ENCODE measurements at places on chromosomes 13 and 19. TPM values are rescaled to one million over a fixed set of nuclear protein-coding genes. Genes with fewer than 3 reads are reported as not detected.

GRCh38 chr19:39676004-39676403 is 20.3 kb downstream of the LGALS16 start:
- ATAC-seq = peak; percentile 62

- no peak for ATAC-seq
Observed at GRCh38 chr13:81058916-81059290, 718.0 kb upstream of the SPRY2 start.

GRCh38 chr13:91303031-91303430 is 44.5 kb upstream of the MIR17HG start:
- ATAC-seq = no peak

GRCh38 chr19:49507803-49508494 is 4.5 kb upstream of the FCGRT start:
- ATAC-seq = no peak

DNA sequence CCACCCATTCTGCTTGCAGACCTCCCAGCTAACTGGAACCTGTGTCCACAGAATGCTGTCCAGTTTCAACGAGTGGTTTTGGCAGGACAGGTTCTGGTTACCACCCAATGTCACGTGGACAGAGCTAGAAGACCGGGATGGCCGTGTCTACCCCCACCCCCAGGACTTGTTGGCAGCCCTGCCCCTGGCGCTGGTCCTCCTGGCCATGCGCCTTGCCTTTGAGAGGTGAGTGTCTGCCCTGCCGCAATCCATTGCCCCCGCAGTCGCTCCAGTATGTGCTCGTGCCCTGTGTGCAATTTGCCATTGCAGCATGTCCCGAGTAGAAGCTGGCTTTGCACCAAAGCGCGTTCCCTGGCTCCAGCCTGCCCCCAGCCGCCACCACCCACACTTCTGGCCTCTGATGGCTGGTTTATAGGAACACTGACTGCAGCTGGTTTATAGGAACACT is 41.9 kb downstream of the CERS4 start:
- no peak for ATAC-seq

- no peak for ATAC-seq
Observed at GRCh38 chr13:39559847-39560246, 43.1 kb downstream of the LHFPL6 start.

- ATAC-seq = no peak
Observed at GRCh38 chr13:71712988-71713653, 153.9 kb downstream of the DACH1 start.

DNA sequence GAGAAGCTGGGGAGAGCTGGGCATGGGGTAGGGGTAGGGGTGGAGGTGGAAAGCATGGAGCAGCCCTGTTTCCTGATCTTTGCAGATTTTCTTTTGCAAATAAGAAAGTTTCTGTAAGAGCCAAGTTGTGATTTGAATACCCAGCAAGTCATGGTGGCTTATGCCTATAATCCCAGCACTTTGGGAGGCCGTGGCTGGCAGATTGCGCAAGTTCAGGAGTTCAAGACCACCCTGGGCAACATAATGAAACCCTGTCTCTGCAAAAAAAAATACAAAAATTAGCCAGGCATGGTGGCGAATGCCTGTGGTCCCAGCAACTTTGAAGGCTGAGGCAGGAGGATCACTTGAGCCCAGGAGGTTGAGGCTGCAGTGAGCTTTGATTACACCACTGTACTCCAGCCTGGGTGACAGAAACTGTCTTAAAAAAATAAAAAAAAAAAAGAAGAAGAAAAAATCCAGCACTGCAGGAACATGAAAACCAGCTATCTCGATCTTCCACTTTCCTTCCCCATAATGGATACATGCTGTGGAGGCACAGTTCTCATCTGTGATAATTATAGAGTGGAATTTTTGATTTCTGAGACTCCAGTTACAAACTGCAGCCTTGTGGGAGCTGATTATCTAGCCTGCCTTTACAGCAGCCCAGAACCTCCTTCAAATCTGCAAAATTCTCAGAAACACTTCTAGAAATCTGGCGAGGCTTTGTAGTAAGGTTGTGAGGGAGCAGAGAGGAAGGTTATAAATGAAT is 12.1 kb upstream of the TEX26 start:
- ATAC-seq = no peak

- no peak for ATAC-seq
Observed at GRCh38 chr13:75505327-75505726, 23.4 kb upstream of the TBC1D4 start.

DNA sequence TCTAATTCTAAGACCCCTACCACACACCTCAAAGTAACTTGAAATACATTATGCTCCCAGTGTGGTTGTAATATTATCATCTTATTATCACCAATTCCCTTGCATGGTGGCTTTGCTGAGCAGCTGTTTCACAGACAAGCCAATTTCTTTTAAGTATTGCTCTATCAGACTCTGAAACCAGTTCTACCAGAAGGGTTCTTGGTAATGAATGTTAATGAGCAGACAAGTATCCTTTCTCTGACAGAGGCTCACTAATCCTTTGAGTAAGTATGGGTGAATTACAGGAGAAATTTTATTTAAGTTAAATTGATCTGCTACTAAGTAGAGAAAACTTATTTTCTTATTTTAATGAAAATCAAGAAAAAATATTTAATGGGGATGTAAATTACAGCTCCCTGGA is 326.0 kb downstream of the GPC6 start:
- ATAC-seq = no peak

DNA sequence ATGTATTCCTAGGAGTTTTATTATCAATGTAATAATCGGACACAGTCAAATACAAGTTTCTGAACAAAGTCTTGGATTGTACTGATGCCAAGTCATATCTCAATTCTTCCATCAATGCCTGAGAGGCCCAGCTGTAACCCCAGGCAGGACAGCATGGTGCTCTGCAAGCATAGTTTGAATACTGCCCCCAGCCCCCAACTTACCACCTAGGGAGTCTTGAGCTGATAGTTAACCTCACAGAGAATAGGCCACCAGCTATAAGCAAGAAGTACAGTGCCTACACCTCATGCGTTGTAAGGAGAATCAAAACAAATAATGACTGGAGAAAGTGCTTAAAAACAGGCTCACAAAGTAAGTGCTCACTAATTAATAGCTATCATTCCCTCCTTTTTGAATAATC is 2.7 kb downstream of the PROSER1 start:
- ATAC-seq = no peak

DNA sequence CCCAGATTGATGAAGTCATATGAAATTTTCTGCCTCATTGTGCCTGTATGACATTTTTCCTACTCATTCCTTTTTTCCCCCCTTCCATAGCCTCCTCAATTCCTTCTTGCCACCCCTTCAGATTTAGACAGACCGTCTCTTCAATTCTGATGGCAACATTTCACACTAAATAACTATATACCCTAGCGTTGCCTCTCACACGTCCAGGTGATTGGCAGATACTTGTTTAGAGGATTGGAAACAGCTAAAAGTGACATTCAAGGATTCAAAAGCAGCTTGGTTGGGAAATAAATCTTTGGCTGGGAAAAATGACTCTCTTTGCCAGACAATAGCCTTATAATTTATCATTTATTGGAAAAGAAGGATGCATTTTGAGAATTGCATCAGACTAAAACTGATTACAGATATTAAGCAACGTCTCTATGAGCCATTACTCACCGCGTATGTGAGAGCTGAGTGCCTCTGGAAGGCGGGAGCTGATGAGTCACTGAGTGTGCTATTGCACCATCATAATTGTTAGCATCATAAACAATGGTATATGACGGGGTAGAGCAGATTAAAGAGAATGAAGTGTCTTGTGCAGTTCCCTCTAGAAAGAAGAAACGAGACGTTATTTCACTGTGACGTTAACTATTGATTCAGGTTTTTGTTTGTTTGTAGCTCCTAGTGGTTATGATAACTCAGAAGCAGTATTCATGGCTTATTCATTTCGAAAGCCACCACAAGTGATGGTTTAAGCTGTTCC is 61.1 kb upstream of the FAM216B start:
- ATAC-seq = peak; percentile 95

- ATAC-seq = peak; percentile 19
Observed at GRCh38 chr19:53994811-53995210, 3.4 kb downstream of the CACNG6 start.

- no peak for ATAC-seq
Observed at GRCh38 chr19:7554990-7555864, 19.7 kb downstream of the PNPLA6 start.

DNA sequence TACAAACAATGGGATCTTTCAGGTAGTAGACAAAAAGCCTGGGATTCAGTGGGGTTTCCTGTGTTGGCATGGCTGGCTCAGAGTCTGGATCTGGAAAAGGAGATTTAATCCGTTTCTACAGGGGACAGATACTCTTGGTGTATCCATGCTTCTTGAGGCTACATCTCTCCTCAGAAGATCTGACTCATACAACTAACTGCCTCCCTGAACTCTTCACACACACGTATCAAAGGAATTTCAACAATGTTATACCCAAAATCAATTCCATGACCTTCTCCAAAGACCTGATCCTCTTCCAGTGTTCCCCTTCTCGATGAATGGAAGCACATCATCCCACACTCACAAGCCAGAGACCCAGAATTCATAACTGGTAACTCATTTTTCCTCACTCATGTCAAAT is 435.3 kb upstream of the NBEA start:
- no peak for ATAC-seq

GRCh38 chr19:18910801-18911436 is 8.3 kb downstream of the COPE start:
- no peak for ATAC-seq

DNA sequence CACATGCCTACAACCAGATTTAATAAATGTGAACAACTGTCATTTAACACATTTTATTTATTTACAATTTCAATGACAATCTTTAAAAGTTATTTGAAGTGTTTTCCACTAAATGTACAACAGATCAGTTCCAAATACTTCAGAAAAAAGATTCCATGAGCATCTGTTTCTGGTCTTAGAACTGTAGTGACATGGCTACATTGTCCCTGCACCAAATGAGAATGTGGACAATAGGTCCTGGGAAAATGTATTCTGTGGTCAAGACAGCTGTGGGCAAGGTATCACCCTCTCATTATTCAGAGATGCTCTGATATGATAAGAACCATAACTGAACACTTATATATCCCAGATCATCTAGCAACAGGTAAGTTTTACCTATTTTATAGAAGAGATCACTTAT is 43.7 kb downstream of the ELF1 start:
- ATAC-seq = no peak

- no peak for ATAC-seq
Observed at GRCh38 chr19:7870571-7871436, 3.4 kb downstream of the PRR36 start.

DNA sequence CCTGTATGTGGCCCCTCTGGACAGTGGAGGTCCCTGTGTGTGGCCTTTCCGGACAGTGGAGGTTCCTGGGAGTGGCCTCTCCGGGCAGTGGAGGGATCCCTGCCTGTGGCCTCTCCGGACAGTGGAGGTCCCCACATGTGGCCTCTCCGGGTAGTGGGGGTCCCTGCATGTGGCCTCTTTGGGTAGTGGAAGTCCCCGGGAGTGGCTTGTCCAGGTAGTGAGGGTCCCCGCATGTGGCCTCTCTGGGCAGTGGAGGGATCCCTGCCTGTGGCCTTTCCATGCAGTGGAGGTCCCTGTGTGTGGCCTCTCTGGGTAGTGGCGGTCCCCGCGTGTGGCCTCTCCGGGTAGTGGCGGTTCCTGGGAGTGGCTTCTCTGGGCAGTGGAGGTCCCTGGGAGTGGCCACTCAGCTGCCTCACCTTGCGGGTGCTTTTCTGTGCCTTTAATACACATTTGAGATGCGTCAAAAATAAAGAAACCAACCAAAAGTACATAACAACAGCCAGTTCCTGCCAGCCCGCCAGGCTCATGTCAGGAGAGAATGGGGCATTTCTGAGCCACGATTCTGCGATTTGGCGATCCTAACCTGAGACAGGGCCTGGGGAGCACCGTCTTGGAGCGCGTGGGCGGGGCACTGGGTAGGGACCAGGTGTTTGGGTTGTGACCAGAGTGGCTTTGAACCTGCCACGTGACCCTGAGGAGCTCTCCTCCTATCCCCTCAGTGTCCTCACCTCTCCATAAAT is 194.7 kb downstream of the ZNF536 start:
- no peak for ATAC-seq

DNA sequence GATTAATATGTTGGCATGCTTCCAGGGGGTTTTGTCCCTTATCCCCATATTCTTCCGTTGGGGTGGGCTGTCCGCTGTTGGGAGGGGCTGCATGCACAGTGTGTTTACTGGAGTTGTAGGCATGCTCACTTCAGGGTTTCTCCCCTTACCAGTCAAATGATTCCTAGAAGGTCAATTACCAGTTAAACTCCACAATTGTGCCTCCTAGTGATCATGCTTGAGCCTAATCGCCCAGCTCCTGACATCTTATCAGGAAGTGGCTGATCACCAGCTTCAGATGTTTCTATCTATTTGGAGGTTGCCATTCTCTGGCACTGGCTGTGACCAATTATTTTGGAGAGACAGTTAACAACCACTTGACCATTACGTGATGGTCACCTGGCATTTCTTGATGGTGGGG is 1090.0 kb downstream of the SLITRK5 start:
- ATAC-seq = no peak

DNA sequence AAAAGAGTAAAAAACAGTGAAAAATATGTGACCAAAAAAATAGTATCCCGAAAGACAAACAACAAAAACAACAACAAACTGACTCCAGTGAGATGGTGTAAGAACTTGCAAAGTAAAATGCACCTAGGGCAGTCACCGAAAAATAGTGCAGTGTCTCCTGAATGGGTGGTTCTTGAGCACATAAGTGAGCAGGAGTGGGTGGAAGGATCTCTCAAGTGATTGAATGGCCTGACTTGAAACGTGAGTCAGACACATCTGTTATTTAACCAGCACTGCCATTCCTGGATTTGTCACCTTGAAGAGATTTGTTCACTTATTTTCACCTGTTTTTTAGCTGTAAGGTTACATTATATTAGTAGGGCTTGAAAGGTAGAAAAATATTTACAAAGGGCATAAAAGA is 3.5 kb downstream of the ZNF738 start:
- no peak for ATAC-seq

DNA sequence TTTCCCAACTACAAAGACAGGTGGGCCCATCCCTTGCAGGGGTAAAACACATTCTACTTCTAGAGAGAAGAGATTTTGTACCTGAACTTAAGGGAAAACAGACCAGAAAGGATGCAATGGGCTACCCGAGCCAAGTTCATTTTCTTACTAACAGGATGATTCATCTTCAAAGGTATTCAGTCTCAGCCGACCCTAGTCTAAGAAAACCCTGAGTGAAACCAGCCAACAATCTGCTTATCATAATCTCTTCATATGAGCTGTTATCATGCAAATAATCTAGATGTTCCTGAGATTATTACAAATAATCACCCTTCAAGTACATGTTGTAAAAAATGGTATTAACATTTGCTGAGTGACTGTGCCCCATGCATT is 15.6 kb downstream of the PABPC3 start:
- ATAC-seq = no peak

SRRM5 gene
- 1.4 TPM for total RNA-seq

CBLC gene
- not detected for total RNA-seq

TPTE2 gene
- total RNA-seq = not detected

CYP2A7 gene
- total RNA-seq = not detected

IL17D gene
- 0.21 TPM for total RNA-seq

DCLK1 gene
- not detected for total RNA-seq

DLL3 gene
- total RNA-seq = 0.16 TPM

MYO1F gene
- total RNA-seq = 134 TPM

CNN1 gene
- not detected for total RNA-seq

TRAPPC2B gene
- total RNA-seq = 8.8 TPM
